Activated naive CD8-positive, alpha-beta T cell treated with anti-CD3 and anti-CD28 coated beads, Interleukin-2, amount 50 U/mL, for 16 hours (primary cell): ENCODE measurements at places on chromosomes 1 and 21.

DNA sequence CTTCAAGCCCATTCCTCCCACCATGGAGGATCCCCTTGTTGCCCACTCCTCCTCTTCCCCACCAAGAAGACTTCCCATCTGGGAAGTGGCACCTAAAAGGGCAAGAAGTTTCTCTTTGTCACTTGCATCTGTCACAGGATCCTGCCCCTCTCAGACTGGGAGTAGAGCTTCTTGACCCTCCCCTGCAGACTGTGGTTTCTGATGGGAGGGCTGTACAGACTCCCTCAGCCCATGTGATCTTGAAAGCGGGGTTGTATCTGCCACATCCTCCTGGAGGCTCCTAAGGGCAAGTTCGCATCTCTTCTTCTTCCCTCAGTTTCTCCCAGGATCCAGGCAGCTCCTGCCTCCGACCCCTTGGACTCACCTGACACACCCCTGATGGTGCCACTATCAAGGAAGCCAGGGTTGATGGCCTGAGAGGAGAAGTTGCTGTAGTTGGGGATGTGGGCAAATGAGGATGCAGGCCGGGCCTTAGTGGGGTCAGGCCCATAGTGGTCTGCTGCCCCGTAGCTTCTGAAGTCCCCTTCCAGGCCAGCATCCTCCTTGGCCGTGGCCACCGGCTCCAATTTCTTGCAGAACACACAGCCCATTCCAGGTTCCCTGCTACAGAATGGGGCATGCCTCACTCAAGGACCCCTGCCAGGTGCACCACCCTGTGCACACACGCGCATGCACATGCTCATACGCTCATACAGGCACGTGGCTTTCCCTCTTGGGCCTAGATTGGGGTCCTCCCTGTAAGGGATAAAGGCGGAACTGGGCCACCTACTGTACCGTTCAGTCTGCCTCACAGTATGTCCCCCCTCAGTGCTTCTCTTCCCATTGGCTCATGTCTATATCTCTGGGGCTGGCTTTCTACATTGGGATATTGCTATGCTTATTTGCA, 11.4 kb downstream of the FGR start:
- no peak for DNase-seq

DNA sequence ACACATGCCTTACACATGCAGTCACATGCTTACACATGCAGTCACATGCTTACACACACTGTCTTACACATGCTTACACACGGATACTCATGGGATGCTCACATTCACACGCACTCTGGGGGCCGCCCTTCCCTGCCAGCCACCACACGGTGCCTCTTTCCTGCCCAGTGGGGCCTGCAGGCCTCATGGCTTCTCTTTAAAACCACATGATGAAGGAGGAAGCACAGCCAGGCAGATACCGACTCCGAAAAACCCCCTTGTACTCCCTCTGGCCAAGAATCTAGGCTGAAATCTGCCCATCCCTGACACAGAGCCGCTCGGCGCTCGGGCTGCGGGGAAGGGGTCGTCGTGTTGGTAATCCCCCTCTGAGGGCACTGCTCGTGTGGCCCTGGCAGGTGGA, 113.0 kb downstream of the PRDM16 start:
- no peak for DNase-seq

- no peak for DNase-seq
Measured at GRCh38 chr1:8312235-8313218, 5.4 kb upstream of the SLC45A1 start.

DNA sequence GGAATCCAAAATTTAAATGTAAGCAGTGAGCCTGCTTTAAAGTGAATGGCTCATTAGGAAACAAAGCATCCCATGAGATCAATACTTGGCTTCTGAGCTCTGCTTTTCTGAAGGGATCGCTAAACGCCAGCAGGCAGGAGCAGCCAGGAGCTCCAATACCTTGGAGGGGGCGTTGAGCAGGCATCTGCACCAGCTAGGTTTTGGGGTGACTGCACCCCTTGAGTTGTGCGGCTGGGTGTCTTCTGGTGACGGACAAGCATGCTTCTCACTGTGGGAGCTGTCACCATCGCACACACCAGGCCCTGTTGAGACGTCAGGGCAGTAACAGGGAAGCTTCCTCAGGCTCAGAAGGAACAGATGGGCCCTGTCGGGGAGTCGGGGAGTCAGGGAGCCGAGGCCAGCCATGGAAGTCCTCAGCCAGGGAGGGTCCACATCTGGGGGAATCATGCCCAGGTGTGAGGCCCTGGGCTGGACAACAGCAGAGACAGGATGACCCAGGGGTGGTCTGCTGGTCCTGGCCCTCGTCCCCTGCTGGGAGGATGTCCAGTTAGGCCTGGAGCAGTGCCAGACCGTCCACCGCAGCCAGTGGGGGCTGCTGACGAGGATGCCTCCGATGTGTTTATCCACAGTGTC, 57.9 kb upstream of the ADARB1 start:
- DNase-seq = no peak

DNA sequence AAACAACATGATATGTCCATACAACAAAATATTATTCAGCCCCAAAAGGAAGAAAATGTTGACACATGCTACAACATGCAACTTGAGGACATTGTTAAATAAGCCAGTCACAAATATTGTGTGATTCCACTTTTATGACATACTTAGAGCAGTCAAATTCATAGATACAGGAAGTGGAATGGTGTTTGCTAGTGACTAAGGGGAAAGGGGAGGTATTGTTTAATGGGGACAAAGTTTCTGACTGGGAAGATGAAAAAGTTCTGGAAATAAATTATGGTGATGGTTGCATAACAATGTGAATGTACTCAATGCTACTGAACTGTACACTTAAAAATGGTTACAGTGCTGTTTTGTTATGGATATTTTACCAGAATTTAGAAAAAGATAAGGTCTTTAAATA, 77.7 kb downstream of the RHOU start:
- DNase-seq = no peak

- DNase-seq = no peak
Measured at GRCh38 chr1:228512781-228513198, 25.6 kb downstream of the RNF187 start.

DNA sequence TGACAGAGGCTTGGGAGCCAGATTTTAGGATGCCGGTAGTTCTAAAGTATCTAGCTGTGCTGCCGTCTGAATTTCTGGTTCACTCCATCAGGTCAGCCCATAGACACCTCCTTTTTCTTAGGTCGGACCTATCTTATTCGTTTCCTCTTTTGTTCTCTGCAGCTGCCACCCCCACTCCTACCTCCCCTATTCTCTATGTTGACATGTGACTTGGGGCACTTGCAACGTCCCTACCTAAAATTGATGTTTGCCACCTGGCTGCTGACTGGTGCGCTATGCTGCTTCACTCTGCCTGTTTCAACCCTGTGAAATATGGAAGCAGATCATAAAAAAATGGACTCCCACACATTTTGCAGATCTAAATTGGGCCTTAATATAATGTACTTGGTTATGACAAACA, 55.3 kb downstream of the PBX1 start:
- no peak for DNase-seq

DNA sequence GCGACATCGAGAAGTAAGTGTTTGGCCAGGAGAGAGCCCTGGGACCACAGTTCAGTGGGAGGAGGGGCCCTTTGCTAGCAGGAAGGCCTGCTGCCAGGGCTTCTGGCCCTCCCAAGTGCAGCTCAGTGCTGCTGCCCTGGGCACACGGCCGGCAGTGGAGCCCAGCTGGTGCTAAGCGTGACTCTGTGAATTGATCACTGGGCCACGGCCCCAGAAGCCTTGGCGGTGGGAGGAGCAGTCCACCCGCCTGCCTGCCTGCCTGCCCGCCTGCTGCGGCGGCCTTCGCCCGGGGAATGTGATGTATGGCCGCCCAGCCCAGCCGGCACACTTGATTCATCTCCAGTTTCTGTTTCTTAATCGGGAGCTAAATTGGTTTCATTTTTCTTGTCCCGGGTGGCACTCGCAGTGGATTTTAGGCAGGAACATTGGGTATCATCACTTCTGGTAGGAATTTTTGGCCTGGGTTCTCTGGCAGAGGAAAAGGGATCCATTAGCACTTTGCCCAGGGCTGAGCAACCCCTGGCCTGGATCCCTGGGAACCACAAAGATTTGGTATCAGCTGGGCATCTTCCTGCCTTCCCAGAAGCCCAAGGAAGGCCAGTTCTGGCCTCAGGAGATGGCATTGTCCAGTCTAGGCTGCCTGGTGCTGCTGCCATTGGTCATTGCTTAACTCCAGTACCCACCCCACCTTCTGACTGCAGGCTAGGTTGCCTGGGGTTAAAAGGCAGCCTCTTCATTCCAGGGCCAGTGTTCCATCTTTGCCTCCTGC, 28.6 kb downstream of the TMEM53 start:
- DNase-seq = no peak
